ENCODE measurements at places on chromosomes 4 and X. TPM values are rescaled to one million over a fixed set of nuclear protein-coding genes. Genes with fewer than 3 reads are reported as not detected.

PROM1 gene
- total RNA-seq, result not detected

DNA sequence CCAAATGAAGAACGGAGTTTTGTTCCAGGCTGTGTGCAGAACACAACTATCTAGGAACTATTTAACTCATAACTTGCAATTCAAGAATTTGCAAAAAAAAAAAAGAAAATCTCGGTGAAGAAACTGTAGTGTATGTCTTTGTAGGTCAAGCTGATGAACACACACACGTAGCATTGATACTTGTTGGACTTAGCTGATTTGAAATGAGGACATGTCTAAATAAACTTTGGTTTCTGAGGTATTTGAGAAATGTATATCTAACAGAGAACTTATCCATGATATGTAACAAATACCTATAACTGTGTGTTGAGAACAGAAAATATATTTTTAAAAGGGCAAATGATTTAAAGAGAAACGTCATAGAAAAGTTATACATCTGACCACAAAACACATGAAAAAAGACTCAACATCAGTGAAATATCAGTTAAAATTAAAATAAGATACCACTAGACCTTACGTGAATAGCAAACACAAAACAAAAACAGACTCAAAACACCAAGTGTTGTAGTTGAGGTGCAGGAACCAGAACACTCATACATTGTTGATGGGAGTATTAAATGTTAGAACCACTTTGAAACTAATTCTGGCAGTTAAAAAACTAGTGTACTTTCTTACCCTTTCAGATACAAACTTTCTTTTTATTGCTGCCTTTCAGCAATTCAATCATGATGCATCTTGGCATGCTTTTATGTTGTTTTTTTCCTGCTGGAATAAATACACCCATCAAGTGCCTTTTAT lies 1535.8 kb upstream of the PCDH10 start:
- H3K27me3 ChIP-seq, result no peaks in the 10 kb centered on the region
- no peak overlapping the region for H3K27ac ChIP-seq
- peaks cover 16% of the 10 kb centered on the region for H3K4me1 ChIP-seq
- H3K36me3 ChIP-seq, result no peaks in the 10 kb centered on the region
- DNase-seq, result no peak

DNA sequence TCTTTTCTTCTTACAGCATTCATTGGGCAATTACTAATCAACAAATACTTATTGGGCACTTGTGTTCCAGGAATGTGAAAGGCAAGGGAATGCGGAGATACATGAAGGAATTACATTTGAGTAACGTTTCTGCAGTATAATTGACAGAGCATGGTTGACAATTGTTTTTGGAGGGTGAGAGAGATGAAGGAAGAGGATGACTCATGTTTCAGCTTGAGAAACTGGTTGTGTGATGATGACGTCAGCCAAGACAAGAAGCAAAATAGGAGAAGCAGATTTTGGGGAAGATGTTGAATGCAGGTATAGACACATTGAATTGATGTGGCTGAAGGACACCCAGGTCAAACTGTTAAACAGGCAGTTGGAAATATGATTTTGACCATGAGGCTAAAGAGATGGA lies 8.0 kb upstream of the CPEB2 start:
- peaks cover 2% of the 10 kb centered on the region for H3K27me3 ChIP-seq
- no peak overlapping the region for H3K27ac ChIP-seq
- no peak for DNase-seq
- H3K36me3 ChIP-seq, result no peaks in the 10 kb centered on the region
- H3K4me3 ChIP-seq, result no peak overlapping the region
- H3K4me1 ChIP-seq, result 0 out of 2 replicates have a peak, but pooled peaks cover 11% of the 10 kb centered on the region

GRCh38 chr4:182015893-182016292 lies 227.3 kb upstream of the TENM3 start:
- no peaks in the 10 kb centered on the region for H3K36me3 ChIP-seq
- peak; percentile 52 for DNase-seq
- peaks cover 17% of the 10 kb centered on the region for H3K4me1 ChIP-seq
- H3K27me3 ChIP-seq, result no peaks in the 10 kb centered on the region

GRCh38 chr4:19366916-19367315 lies 884.8 kb upstream of the SLIT2 start:
- H3K27ac ChIP-seq, result no peak overlapping the region
- H3K4me3 ChIP-seq, result no peak overlapping the region
- H3K36me3 ChIP-seq, result no peaks in the 10 kb centered on the region
- no peak for DNase-seq

GRCh38 chr4:70239884-70240591 lies 2.4 kb upstream of the CSN3 start:
- H3K4me3 ChIP-seq, result no peak overlapping the region
- H3K27ac ChIP-seq, result no peak overlapping the region
- no peak for DNase-seq
- H3K4me1 ChIP-seq, result no peaks in the 10 kb centered on the region
- H3K27me3 ChIP-seq, result no peaks in the 10 kb centered on the region

TLL1 gene
- not detected for total RNA-seq

DNA sequence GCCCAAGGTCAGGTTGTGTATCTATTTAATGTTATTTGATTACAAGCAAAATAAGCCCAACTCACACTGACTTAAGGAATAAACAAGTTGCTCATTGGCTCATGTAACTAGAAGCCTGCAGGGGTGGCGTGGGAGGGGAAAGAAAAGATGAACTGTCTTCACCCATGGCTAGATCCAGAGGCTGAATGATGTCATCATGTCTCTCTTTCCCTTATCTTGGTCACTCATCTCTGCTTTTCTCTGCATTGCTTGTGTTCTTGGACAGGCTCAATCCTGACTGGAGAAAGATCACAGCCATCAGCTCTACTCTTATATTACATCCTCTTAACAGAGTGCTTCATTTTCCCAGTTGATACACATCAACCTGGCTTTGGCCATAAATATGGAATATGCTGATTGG lies 290.0 kb upstream of the DIAPH2 start:
- no peak overlapping the region for H3K27ac ChIP-seq
- DNase-seq, result peak; percentile 30
- no peaks in the 10 kb centered on the region for H3K27me3 ChIP-seq
- H3K36me3 ChIP-seq, result no peaks in the 10 kb centered on the region

ALAS2 gene
- total RNA-seq, result not detected

DNA sequence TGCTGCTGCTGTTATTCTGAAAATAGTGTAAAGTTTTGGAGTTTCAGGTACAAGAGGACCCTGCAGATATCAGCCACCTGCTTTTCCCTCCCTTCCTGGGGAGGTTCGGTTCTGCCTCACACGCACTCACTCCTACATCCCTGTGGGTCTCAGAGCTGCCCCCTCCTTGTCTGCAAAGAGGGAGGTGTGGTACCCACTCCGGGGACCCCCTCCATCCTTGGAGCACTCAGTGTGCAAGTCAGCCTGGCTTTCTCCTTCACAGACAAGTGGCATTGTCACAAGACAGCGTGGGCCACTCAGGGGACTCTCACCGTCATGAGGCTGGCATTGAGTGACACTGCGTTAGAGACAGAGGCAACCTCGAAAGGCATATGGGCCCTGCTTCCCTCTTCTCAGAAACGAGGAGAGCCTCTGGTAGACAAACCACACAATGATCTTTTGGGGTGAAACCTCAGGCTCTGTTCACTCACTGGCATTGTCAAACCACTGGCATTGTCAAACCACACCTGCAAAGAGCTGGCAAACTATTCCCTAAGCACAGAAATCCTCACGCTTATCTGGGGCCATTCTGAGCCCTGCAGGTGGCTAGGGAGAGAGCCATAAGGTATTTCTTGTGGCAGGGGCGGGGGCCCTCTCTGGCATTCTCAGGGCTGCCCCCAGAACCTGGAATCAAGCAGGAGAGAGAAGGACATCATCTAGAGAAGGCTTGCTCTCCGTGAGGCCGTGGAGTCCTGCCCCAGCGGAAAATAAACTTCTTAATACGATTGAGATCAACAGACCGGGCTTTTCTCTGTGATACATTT lies 285.0 kb downstream of the SHOX start:
- H3K4me3 ChIP-seq, result no peak overlapping the region
- no peak for DNase-seq
- peaks cover 8% of the 10 kb centered on the region for H3K27me3 ChIP-seq

ETDA gene
- not detected for total RNA-seq

DNA sequence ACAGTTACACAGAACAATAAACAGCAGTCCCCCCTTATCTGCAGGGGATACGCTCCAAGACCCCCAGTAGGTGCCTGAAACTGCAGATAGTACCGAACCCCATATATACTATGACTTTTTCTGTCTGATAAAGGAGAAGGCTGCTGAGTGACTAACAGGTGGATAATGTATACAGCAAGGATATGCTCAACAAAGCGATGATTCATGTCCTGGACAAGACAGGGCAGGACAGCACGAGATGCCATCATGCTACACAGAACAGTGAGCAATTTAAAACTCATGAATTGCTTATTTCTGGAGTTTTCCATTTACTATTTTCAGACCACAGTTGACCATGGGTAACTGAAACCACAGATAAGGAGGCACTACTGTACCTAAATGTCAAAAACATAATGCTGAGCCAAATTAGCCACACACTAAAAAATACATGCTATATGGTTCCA lies 76.1 kb downstream of the MANBA start:
- peaks cover 9% of the 10 kb centered on the region for H3K36me3 ChIP-seq
- H3K4me1 ChIP-seq, result no peaks in the 10 kb centered on the region
- no peak overlapping the region for H3K4me3 ChIP-seq
- H3K27ac ChIP-seq, result no peak overlapping the region
- peak; percentile 82 for DNase-seq

DNA sequence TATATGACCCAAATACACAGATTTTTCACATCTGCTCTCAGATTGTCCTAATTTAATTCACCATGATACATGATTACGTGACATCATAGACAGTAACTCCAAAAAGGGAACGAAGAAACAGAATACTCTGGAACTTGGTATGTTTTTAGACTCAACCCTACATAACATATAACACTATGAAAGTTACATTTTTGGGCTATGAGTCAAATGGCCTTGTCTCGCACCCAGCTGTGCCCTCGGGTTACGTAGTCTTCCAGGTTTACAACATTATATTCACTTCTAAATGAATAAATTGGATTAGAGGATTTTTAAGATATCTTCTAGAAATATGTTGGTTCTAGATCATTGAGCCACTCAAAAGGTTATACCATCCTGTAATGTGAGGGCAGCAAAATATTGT lies 2089.6 kb upstream of the TENM3 start:
- H3K36me3 ChIP-seq, result no peaks in the 10 kb centered on the region
- no peak for DNase-seq
- no peak overlapping the region for H3K4me3 ChIP-seq
- no peaks in the 10 kb centered on the region for H3K27me3 ChIP-seq
- H3K27ac ChIP-seq, result no peak overlapping the region

GRCh38 chrX:734362-734761 lies 103.8 kb downstream of the SHOX start:
- no peak for DNase-seq
- peaks cover 15% of the 10 kb centered on the region for H3K27me3 ChIP-seq
- H3K27ac ChIP-seq, result no peak overlapping the region
- no peaks in the 10 kb centered on the region for H3K4me1 ChIP-seq
- H3K4me3 ChIP-seq, result no peak overlapping the region

MRPL1 gene
- 29.2 TPM for total RNA-seq

GRCh38 chrX:26778320-26778888 lies 562.4 kb downstream of the MAGEB5 start:
- no peak for DNase-seq
- H3K36me3 ChIP-seq, result no peaks in the 10 kb centered on the region
- no peak overlapping the region for H3K4me3 ChIP-seq

F8 gene
- total RNA-seq, result 1.0 TPM

XAGE1A gene
- not detected for total RNA-seq

DNA sequence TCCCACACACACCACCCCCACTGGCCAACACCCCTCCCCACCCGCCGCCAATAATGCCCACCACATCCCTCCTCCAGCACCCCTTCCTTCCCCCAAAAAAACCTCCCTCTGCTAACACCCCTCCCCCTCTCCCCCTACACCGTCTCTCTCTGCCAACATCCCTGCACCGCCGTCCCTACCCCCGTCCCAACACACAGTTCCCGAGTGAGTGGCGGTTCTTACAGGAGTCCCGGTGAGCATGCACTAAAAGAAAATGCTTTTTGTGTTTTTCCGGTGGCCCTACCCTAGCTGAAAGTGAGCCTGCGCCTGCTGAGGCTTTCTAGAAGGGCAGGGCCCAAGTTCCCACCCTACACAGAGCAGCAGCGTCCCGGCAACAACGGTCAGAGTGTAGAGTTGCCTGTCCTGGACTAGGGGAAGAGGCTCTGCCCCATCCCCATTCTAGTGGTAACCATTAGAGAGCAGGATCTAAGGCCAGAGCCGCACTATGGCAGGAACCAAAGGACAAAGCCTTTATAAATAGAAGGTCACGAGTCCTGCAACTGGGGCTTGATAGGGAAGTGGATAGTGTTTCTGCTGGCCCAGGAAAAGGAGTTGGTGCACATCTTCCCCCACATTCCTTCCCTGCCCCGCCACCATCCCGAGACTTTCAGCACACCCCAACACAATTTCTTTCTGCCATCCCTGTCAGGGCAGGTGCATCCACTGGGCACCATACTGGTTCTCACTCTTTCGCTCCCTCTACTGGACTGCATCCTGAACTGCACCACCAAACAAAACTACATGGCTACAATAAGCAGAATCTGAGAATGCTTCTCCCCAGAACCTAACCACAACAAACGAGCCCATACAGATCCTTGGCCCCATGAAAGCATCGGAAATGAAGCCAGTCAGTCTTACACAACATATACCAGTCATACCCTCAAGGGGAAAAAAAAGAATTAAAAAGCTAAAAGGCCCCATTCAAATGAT lies 78.1 kb upstream of the PAGE3 start:
- H3K27ac ChIP-seq, result no peak overlapping the region
- no peaks in the 10 kb centered on the region for H3K4me1 ChIP-seq
- DNase-seq, result no peak
- H3K27me3 ChIP-seq, result no peaks in the 10 kb centered on the region
- no peak overlapping the region for H3K4me3 ChIP-seq
- no peaks in the 10 kb centered on the region for H3K36me3 ChIP-seq

PPP4R3C gene
- not detected for total RNA-seq

DNA sequence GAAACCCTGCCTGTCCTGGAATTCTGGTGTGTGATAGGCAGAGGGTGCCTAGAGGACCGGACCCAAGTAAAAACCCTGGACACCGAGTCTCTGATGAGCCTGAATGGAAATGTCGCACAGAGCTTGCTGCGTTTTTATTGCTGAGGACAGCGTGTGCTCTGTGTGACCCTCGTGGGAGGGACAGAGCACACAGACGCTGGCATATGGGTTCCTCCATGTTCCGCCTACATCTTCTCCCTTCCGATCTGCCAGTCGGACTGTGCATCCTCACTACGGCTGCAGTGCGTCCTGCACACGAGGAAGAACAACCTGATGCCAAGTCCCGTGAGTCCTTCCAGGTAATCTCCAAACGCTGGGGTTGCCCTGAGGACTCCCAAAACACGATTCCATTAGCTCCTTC lies 68.3 kb downstream of the AFAP1 start:
- H3K36me3 ChIP-seq, result peaks cover 46% of the 10 kb centered on the region
- H3K4me3 ChIP-seq, result peak overlapping the region; percentile 86
